ENCODE measurements at places on chromosomes 13 and 19. TPM values are rescaled to one million over a fixed set of nuclear protein-coding genes. Genes with fewer than 3 reads are reported as not detected.

The SKA3 gene
- 0.19 TPM for total RNA-seq

The ZNF221 gene
- 6.6 TPM for total RNA-seq

The NLRP11 gene
- not detected for total RNA-seq

The ACP4 gene
- not detected for total RNA-seq

The LGALS4 gene
- total RNA-seq: not detected

The DEDD2 gene
- total RNA-seq: 32.7 TPM

Data from gastroesophageal sphincter (tissue), 4 donors.